ENCODE measurements at places on chromosomes 11 and 22.
A peak's percentile ranks its signal among the peaks of the same experiment; 100 is the strongest.

DNA sequence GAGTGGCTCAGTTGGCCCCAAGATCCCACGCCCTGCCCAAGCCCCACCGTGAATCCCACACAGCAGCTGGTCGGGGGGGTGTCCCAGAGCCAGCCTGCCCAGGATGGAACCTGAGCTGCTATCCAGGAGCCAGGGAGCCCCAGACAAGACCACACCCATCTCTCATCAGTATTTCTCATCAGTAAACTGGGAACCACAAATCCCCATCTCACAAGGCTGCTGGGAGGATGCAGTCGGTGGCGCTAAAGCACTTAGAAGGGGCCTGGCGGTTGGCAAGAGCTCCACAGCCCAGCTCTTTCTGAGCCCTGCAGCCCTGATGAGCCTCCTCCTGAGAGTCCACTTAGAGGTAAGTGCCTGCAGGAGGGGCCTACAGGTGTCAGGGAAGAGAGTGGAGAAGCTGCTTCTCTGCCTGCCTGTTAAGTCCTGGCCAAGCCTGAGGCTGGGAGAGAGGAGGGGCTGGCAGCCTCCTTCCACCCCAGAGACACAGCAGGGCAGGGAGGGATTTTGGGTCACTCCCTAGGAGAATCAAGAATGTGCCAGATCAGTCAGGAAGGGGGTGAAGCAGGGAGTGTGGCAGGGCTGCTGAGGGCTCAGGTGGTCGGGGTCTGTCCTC is 6.1 kb downstream of the FADS3 start:
- H3K4me3 ChIP-seq: no peak overlapping the region
- no peaks in the 10 kb centered on the region for H3K27me3 ChIP-seq

DNA sequence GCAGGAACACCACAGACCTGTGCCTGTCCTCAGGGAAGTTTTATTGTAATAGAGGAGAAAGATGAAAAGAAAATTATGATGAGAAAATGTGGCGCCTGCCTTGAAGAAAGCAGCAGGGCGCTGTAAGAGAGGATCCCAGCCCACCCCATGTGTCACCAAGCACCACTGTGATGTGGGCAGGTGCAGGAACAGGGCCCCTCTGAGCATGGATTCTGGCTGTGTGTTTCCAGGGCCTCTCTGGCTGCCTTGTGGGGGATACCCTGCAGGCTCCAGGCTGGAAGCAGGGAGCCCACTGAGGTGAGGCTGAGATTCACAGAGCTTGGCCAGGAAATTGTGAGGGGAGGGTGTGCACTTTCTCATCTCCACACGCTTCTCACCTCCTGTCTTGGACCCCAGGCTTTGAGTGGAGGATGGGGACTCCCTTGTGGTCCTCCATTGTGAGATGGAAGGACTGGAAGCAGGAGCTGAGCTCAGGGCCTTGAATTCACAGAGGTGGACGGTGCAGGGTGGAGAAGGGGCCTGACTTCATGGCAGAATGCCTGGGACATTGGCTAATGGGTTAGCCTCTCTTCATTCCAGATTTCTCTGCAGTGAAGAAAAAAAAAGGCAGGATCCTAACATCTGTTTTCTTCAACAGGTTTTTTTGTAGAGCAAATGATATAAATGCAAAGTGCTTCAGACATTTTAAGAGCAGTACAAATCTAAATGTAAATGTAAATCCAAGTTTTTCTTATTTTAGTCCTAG is 246.6 kb upstream of the B3GAT1 start:
- no peak overlapping the region for H3K27ac ChIP-seq
- H3K4me1 ChIP-seq: no peaks in the 10 kb centered on the region
- peaks cover 3% of the 10 kb centered on the region for H3K27me3 ChIP-seq
- no peaks in the 10 kb centered on the region for H3K36me3 ChIP-seq

GRCh38 chr11:112961751-112962578 is 745 bp downstream of the NCAM1 start:
- no peaks in the 10 kb centered on the region for H3K36me3 ChIP-seq
- H3K4me1 ChIP-seq: peaks cover 29% of the 10 kb centered on the region
- peak overlapping the region; percentile 37 for H3K4me3 ChIP-seq
- DNase-seq: peak; percentile 56
- H3K27ac ChIP-seq: no peak overlapping the region

DNA sequence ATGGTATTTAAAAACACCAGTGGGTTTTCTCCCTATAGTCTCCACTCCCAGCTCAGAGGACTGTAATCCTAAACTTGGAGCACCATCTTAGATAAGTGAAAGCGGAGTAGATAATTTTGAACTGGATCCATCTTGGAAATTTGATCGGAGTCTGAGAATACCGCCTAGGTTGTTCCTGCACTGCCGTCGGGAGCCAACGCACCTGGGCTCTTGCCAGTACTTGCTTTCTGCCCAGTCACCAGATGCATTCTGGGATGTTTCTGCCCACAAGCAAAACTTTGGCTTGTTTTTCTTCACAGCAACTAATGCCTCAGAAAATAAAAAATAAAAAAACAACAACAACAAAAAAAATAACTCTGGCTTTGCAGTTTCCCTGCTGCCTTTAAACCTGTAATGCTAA is 113.0 kb upstream of the MTMR2 start:
- no peaks in the 10 kb centered on the region for H3K27me3 ChIP-seq
- H3K4me3 ChIP-seq: no peak overlapping the region
- DNase-seq: no peak
- no peaks in the 10 kb centered on the region for H3K4me1 ChIP-seq

DNA sequence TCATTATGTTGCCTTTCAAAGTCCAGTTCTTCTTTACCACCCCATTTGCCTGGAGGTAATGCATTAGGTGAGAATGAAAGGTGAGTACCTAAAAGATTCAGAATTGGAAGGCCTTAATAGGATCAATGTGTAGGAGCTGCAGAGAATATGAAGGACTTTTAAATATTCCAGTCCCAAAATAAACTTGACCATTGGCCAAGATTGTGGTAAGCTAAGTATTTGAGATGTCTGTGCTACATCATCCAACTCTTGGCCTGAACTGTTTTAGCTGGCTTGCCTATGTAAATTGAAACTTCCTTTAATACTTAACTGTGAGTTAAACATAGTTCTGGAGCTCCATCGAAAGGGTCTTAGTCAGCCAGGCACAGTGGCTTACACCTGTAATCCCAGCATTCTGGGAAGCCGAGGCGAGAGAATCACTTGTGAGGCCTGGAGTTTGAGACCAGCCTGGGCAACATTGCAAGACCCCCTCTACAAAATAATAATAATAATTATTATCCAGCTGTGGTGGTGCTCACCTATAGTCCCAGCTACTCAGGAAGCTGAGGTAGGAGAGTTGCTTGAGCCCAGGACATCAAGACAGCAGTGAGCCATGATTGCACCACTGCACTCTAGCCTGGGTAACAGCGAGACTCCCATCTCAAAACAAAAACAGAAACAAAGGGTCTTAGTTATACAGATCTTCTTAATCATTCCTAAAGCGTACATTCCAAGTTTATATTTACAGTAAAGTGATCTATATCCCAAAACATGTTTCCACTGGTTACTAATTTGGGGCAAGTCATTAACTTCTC is 29.8 kb downstream of the MTMR3 start:
- DNase-seq: no peak
- H3K4me1 ChIP-seq: peaks cover 9% of the 10 kb centered on the region
- no peak overlapping the region for H3K27ac ChIP-seq
- no peaks in the 10 kb centered on the region for H3K36me3 ChIP-seq
- no peak overlapping the region for H3K4me3 ChIP-seq

GRCh38 chr11:112977755-112978154 is 16.5 kb downstream of the NCAM1 start:
- H3K27ac ChIP-seq: no peak overlapping the region
- no peaks in the 10 kb centered on the region for H3K27me3 ChIP-seq
- DNase-seq: no peak
- H3K4me1 ChIP-seq: no peaks in the 10 kb centered on the region
- no peaks in the 10 kb centered on the region for H3K36me3 ChIP-seq
- no peak overlapping the region for H3K4me3 ChIP-seq

DNA sequence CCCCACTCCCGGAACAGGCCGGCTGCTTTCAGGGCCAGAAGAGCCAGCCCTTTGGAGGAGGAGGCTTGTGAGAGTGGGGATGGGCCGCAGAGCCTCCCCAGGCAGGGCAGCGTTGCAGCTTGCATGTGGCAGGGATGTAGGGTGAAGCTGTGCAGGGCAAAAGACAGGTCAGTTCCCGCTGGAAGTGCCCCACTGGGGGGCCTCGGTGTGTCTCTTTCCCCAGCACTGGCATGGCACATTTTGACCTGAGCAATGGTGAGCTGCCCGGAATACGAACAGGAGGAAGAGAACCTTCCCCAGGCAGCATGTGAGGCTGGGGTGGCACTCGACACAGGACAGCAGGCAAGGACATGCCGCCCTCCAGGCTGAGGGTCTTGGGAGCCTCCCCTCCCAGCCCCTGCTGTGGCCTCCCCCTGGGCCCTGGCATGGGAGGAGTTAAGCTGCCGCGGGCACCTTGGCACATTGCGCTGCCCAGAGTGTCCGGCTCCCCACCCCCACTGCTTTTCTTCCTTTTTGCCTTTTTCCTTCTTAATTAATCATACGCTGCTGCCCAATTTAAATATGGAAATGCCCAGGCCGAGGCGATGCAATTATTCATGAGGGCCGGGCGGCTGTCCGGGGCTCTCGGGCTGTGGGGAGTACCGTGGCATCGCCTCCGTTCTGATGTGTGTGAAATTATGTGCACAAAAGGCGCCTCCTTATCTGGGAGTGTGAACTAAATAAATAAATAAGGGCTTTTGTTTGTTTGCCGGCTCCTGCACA is 76.0 kb upstream of the WNT7B start:
- H3K4me3 ChIP-seq: no peak overlapping the region
- no peaks in the 10 kb centered on the region for H3K27me3 ChIP-seq
- DNase-seq: peak; percentile 59
- H3K36me3 ChIP-seq: no peaks in the 10 kb centered on the region

GRCh38 chr22:26362471-26362870 is 66.6 kb upstream of the ASPHD2 start:
- H3K4me1 ChIP-seq: no peaks in the 10 kb centered on the region

- no peak for DNase-seq
- H3K27me3 ChIP-seq: no peaks in the 10 kb centered on the region
- peak overlapping the region; percentile 73 for H3K4me3 ChIP-seq
These were observed 628 bp upstream of the GGA1 start for GRCh38 chr22:37607935-37608476.

GRCh38 chr22:32880893-32881596 is 79.5 kb downstream of the TIMP3 start:
- no peaks in the 10 kb centered on the region for H3K27me3 ChIP-seq
- H3K36me3 ChIP-seq: no peaks in the 10 kb centered on the region
- H3K4me3 ChIP-seq: no peak overlapping the region
- peak overlapping the region; percentile 72 for H3K27ac ChIP-seq
- peak; percentile 100 for DNase-seq

DNA sequence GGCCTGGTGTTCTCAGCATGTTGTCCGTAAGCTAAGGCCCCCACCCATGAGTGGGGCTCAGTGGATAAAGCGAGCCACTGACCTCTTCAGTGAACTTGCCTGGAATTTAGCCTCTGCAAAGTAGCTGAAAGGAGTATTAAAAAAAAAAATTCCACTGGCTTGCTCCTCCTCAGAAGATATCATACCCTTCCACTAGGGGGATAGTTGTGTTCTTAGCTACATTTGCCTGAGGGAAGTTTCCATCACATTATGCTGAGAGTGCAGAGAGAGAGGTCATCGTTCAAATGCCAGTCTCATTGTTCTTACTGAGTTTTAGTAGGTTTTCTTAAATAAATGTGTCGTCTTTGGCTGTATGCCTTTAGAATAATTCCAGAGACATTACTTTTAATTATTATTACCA is 879.7 kb downstream of the JRKL start:
- H3K27ac ChIP-seq: no peak overlapping the region
- no peak overlapping the region for H3K4me3 ChIP-seq
- no peaks in the 10 kb centered on the region for H3K27me3 ChIP-seq
- peak; percentile 1 for DNase-seq
- no peaks in the 10 kb centered on the region for H3K4me1 ChIP-seq
- no peaks in the 10 kb centered on the region for H3K36me3 ChIP-seq

GRCh38 chr11:124611064-124611463 is at the start of gene PANX3:
Gene PANX3, plus strand, starts transcription at chr11:124611428. Its CDS starts 129 bp downstream, at chr11:124611557.
- H3K27me3 ChIP-seq: no peaks in the 10 kb centered on the region
- no peaks in the 10 kb centered on the region for H3K4me1 ChIP-seq
- H3K27ac ChIP-seq: no peak within 1 kb of the TSS
- no peaks in the 10 kb centered on the region for H3K36me3 ChIP-seq
- no peak for DNase-seq
- no peak within 1 kb of the TSS for H3K4me3 ChIP-seq

DNA sequence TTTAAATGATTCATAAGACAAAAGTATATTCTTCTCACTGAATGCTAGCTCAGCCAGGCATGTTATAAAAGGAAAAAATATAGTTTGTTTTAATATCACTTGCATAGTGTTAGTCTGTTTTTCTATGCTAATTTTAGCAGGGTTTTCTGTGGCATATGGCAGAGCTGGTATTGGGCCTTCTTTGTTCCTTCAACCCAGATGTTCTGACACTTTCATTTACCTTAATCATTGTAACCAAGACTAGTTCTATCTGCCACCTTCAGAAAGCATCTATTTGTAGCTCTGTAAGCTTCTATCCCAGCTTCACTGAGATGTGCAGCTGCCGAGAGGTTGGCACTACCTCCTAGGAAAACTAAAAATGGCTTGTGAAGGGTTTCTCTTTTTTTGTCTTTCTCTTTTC is 338.7 kb downstream of the GUCY1A2 start:
- no peak overlapping the region for H3K27ac ChIP-seq
- H3K4me1 ChIP-seq: no peaks in the 10 kb centered on the region
- H3K4me3 ChIP-seq: no peak overlapping the region

DNA sequence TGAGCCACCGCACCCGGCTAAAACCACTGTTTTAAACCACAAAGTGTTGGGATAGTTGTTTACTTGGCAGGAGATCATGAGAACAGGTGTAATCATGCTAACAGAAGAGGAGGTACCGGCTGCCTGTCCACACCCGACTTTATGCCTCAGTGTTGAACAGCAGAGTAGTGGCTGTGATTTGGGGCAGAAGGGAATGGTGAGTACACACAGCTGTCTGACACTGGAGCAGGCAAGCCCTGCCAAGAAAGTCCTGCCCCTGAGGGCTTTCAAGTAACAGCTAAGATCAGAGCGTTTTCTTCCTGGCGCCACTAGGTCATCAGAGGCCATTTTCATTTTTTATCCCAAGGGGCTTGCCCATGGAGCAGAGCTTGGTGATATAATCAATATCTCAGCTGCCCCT is 8.1 kb downstream of the CDKN1C start:
- no peak for DNase-seq
- no peak overlapping the region for H3K27ac ChIP-seq
- H3K36me3 ChIP-seq: no peaks in the 10 kb centered on the region
- peaks cover 4% of the 10 kb centered on the region for H3K4me1 ChIP-seq

Data from common myeloid progenitor, CD34-positive (primary cell).